ENCODE measurements at places on chromosomes 2 and 18.

DNA sequence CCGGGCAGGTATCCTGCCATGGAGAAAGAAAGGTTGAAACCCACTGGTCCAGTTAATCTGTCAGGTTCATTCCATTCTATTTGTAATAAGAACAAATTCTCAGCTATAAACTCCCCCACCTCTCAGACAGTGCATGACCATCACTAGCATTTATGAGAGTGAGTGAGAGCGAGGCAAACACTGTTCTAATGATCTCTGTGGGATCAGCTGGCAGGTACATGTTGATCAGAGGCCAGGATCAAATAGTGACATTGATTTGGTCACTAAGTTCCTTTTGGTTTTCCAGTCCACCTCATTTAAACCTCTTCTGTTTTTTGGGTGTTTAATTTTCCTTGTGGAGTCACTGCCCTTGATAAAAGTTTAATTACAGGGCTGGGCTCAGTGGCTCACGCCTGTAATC, 423.1 kb upstream of the CHST9 start:
- DNase-seq = no peak

- no peak for DNase-seq
Measured at GRCh38 chr2:12731701-12732280, 15.1 kb downstream of the TRIB2 start.

DNA sequence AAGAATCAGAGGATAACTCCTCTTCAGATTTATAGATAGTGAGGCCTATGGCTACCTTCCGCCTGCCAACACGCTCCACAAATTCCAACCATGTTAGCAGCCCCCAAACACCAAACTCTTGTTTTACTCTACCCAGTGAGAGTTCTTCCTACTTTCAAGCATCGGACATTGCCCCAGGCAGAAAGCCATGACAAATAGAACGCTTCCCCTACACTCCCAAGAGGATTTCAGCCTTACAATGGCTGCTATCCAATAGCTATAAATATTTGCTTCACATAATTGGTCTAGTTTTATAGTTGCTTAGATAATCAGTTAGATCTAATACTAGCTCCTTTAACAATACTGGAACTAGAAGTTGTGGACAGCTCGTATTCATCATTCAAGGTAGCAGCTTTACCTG, 503.4 kb upstream of the VRK2 start:
- DNase-seq = no peak

DNA sequence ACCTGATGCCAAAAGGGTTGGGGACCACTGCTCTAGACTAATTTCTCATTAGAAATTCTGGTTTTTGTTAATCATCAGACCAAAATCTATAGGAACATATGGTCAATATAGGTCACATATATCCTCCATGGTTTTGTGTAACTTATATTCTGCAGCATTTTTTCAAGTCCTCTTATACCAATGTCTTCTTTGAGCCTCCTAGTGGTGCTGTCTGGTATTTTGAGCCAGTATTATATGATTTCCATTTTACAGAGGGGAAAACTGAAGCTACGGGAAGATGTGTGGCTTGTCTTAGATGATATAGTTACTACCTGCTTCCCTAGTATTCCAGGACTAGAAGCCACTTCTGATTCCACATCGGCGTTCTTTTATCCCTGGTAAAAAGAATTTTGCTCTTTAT, 13.8 kb downstream of the MAPK4 start:
- DNase-seq = no peak

DNA sequence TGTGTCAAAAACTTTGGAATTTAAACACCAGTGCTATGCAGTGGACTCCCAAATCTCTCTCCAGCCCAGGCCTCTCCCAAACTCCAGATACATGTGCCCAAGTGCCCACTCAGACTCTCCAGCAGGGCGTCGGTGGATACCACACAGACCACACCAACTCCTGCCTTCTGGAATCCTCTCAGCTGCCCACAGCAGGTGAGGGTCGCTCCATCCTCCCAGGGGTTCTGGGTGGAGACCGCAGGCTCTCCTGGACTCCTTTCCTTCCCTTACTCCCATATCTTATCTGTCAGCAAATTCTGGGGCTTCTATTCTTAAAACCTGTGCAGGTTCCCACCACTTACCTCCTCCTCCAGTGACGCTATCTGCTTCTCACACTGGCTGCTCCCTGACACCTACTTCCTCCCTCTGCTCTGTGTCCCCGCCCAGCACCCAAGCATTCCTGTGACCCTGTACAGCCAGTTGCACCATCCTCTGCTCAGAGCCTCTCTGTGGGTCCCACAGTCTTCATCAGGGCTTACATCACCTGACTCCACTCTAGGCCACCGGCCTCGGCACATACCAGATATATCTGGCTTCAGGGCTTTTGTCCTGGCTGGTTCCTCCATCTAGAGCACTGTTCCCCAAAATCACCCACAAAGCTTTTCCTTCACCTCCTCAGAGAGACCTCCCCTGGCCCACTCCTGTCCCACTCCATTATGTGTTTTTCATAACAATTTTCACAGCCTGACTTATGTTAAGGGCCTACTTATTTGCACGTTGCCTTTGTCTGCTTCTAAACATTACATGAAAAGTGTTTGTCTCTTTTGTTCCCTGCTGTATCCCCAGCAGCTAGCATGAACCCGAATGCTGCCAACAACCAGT, 2.6 kb upstream of the IMP4 start:
- DNase-seq = no peak

GRCh38 chr2:167487728-167488127, 599.4 kb downstream of the XIRP2 start:
- no peak for DNase-seq

DNA sequence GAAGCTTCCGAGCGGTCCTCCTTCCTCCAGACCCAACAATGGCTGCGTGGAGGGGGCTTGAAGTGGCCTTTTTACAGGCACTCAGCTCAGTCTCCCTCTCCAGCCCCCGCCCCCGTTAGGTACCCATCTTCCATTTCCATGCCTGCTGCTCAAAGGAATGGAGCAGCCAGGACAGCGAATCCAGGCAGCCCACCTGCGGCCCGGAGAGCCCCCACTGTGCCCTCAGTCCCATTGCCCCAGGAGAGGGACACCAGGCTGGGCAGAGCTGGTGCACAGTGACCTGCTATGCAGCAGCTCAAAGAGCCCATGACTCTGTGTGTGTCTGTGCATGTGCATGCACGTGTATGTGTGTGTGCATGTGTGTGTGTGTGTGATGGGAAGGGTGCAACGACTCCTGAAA, 10.6 kb upstream of the POMC start:
- no peak for DNase-seq

DNA sequence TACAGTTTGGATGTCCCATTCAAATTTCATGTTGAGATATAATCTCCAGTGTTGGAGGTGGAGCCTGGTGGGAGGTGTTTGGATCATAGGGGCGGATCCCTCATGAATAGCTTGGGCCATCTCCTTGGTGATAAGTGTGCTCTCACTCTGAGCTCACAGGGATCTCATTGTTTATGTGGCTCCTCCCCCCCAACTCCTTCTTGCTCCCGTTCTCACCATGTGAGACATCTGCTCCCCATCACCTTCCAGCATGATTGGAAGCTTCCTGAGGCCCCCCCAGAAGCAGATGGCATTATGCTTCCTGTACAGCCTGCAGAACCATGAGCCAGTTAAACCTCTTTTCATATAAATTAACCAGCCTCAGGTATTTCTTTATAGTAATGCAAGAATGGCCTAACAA, 3.0 kb upstream of the INPP1 start:
- no peak for DNase-seq

- no peak for DNase-seq
Measured at GRCh38 chr2:218021536-218022071, 18.8 kb upstream of the TNS1 start.

DNA sequence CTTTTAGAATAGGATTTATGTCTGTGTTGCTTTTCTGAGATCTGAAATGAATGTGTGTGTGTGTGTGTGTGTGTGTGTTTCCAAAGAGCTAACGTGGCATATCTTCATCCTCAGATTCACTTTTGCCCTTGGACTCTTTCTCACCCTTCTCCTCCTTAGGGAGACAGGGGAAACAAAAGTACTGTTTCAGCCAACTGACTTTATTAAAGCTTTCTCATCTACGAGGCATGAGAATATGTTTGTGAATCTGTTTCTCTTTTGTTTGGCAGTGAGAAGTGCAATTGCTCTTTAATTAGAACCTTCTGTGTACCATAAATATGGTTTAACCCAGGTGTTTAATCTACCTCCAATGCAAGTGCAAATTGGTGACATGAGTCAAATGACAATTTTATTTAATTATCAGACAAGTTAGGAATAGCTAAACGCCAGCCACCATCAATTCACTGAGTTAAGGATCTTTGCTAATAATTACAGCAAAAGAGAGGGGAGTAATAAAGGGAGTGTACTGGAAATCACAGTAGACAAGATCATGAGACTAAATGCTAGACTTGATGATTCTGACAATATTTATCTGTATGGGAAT, 186.4 kb upstream of the COL3A1 start:
- no peak for DNase-seq

DNA sequence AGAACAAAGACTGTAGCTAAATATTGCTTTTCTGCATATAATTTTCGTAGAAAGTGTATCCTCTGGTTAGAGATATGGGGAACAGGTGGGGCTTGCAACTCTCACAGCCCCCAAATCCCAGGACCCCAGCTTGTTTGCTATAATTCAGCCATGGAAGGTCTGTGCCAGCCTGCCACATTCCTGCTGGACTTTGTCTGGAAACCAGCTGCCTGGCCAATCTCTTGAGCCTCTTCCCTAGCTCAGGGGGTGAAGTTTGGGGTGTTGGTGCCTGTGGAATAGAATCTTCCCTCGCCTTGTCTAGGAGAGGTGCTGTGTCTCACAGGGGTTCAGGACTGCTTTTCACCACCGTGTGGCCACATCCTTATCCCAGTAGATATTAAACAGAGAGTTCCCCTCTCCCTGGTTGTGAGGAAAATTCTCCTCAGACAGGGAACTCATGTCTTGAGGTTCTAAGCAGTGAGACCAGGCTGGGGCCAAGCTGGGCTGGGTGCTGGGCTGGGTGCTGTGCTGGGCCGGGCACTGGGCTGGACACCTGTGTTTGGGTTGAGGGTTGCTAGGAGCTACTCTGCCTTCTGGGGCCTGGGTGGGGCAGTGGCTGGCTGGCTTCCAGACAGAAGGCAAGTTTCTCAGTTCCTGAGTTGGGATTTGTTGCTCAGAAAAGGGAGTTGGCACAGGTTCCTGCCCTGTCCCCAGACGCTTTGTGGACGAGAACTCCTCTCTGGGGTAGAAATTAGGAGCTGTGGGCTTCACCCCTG, 12.3 kb downstream of the TOGARAM2 start:
- no peak for DNase-seq

- no peak for DNase-seq
Measured at GRCh38 chr2:156331572-156332283, 793 bp downstream of the NR4A2 start.

DNA sequence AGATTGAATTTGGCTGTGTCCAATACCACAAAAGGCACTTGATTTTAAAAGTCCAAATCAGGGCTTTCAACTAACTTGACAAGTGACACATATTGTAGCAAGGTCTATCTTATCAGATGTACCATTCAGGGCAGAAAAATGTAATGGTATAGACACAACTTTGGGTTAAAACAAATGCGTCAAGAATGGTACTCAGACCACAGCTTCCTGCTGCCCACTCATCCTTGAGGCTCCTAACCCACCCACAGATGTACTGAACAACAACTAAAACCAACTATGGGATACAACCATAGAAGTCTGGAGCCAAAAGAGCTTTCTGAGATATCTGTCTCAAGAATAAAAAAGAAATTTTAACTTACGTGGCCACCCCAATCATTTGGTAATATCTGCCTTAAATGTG, 105.2 kb downstream of the RBM43 start:
- DNase-seq = no peak

DNA sequence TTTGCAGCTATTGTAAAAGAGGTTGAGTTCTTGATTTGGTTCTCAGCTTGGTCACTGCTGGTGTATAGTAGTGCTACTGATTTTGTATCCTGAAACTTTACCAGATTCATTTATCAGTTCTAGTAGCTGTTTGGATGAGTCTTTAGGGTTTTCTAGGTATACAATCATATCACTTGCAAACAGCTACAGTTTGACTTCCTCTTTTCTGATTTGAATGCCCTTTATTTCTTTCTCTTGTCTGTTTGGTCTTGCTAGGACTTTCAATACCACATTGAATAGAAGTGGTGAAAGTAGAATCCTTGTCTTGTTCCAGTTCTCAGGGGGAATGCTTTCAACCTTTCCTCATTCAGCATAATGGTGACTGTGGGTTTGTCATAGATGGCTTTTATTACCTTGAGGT, 210.5 kb upstream of the DPP10 start:
- DNase-seq = no peak

DNA sequence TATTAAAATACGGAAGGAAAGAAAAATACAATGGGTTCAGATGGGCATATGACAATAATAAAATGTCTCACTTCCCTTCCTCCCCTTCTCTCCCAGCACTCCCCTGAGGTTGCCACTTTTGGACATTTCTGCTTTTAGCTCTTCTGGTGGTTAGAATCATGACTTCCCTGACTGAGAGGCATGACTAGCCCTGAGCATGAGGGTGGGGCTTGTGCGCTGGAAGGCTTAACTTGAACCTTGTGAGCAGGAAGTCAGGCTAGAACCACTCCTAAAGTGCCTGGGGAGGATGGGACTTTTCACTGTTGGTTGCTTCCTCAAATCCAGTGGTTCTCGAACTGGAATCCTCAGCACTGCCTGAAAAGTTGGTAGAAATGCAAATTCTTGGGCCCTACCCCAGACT, 19.7 kb upstream of the ARHGAP25 start:
- DNase-seq = no peak
